Stimulated activated CD4-positive, alpha-beta T cell treated with anti-CD3 and anti-CD28 coated beads, Interleukin-2, amount 100 ng/mL, for 48 hours (primary cell): ENCODE measurements at places on chromosomes 1 and 21.
A peak's percentile ranks its signal among the peaks of the same experiment; 100 is the strongest.

- no peak for DNase-seq
Measured at GRCh38 chr1:102861247-102861646, 247.1 kb downstream of the COL11A1 start.

GRCh38 chr1:7453038-7453437, 318.1 kb upstream of the VAMP3 start:
- no peak for DNase-seq

DNA sequence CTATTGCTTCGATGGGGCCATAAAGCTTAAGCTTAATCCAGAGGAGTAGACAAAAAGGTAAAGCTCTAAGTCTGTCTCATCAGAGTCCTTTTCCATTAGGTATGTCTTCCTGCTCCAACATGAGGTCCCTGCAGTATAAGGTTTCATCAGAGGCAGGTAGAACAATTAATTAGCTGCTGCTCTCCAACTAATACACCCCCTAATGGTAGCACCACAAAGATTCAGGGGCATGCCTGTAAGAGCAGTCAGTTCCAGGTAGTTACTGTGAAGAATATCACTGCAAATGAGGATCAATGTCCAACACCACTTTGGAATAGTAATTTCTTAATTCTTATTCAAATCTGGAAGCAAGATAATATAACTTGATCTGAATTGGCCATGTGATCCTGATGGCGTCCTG, 160.3 kb upstream of the ESRRG start:
- DNase-seq: no peak

DNA sequence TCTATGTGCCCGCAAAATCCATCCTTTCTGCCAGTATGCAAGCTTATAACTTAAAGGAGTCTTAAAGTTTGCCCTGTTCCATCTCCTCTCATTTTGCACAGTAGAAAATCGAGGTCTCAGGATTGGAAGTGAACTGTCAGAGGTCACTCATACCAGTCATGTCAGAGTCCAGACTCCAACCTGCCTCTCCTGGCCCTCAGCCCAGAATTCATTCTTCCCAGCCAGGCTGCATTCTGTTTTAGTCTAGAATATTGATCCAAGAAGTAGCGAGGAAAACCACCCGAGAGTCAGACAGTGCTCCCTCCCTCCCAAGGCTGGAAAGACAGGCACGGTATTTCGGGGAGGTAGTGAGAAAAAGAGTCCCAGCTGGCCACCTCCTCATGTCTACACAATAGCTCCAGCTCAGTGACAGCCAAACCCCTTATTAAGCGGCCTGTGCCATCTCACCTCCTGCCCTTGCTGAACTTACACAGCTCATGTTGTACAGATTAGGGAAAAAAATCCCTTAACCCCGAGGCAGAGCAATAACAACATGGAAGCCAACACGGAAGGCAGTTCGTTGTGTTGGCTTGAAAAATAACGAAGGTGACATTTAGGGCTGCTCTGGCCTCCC, 89.4 kb downstream of the OMA1 start:
- no peak for DNase-seq

DNA sequence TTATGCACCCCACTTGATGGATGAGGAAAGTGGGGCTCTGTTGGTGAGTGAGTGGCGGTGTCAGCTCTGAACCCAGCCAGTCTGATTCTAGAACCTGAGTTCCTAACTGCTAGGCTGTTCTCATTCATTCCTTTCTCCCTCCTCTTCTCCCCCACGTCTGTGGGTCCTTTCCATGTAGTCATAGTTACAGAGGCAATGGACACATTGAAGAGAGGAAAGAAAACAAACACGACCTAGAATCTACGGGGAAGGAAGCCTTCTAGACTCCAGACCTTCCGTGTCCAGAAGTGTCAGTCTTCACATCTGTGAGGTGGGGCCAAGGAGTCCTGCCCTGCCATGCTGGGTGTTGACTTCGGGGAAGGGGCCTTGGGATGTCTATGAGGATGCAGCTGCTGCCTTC, 115.8 kb upstream of the WNT4 start:
- no peak for DNase-seq

DNA sequence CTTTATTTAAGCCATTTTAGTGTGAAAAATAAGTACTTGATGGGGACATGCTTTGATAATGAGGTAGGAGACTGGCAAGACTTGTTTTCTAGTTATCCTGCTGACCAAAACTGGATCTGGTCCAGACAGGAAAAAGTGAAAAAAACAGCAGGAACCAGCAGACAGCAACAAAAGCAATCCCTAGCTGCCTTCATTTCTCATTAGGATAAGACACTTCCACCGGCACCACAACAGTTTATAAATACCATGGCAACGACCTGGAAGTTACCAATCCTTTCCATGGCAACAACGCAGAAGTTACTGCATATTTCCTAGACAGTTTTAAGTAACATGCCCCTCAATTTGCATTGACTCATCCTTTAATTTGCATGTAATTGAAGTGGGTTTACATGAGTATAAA, 993.8 kb upstream of the NCAM2 start:
- no peak for DNase-seq

GRCh38 chr1:209960926-209961325, 22.9 kb downstream of the SYT14 start:
- DNase-seq: no peak

DNA sequence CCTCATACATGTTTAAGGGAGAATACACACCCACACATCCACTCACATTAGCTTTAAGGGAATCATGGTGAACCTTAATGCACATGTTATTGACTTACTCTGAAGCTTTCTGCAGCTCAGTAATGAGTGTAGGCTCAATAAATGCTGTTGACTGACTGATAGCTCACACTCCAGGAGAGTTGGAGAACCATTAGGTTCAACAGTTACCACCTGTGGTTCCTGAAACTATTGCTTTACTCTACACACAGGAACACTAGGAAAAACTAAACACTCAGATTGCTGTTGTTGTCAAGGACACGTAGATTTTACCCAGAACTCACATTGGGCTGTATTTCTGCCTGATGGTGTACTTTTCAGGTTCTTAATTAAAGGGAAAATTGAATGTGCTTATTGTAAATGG, 37.3 kb downstream of the ZC3H11B start:
- DNase-seq: no peak

- DNase-seq: peak; percentile 11
Measured at GRCh38 chr1:211548321-211549091, 30.5 kb downstream of the SLC30A1 start.

GRCh38 chr1:26066857-26067256, 573 bp downstream of the TRIM63 start:
- no peak for DNase-seq

- DNase-seq: no peak
Measured at GRCh38 chr1:54372978-54373377, 33.2 kb downstream of the SSBP3 start.

DNA sequence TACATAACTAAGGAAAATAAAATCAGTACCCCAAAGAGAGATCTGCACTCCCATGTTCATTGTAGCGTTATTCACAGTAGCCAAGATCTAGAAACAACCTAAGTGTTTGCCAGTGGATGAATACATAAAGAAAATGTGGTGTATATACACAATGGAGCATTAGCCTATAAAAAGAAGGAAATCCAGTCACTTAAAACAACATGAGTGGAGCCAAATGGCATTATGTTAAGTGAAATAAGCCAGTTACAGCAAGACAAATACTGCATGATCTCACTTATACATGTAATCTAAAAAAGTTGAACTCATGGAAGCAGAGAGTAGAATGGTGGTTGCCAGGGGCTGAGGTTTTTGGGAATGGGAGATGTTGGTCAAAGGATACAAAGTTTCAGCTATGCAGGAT, 508.3 kb upstream of the B3GALT2 start:
- no peak for DNase-seq

DNA sequence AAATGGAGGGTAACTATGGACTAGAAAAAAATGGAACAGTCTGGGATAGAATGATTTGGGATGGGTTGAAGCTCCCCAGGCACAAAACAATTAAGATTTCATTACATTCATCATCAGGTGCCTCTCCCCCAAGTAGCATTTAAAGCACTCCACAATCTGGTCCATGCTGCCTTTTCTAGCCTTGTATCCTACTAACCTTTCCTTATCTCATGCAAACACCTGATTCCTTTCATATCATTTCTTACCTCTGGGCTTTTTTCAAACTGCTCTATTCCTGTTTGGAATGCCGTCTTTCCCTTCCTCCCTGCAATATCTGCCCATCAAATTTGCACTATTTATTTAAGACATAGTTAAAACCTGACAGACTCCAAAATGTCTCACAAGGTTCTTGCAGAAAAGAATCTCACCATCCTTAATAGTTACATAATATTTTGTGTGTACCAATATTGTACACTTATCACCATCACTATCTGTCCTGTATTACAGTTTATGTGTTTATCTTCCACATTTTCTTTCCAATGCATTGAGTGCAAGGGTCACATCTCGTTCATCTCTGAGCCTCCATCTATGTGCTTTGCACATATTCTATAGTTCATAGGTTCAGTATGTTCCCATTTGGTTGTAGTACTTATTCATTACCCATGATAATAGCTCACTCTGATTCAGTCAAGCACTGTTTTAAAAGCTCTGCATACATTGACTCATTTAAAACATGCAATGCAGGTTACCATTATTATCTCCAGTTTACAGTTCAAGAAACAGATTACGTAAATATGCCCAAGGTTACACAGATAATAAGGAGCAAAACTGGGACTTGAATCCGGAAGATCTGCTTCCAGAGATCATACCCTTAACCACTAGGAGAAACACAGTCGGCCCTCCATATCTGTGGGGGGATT, 16.1 kb upstream of the SHCBP1L start:
- DNase-seq: no peak

DNA sequence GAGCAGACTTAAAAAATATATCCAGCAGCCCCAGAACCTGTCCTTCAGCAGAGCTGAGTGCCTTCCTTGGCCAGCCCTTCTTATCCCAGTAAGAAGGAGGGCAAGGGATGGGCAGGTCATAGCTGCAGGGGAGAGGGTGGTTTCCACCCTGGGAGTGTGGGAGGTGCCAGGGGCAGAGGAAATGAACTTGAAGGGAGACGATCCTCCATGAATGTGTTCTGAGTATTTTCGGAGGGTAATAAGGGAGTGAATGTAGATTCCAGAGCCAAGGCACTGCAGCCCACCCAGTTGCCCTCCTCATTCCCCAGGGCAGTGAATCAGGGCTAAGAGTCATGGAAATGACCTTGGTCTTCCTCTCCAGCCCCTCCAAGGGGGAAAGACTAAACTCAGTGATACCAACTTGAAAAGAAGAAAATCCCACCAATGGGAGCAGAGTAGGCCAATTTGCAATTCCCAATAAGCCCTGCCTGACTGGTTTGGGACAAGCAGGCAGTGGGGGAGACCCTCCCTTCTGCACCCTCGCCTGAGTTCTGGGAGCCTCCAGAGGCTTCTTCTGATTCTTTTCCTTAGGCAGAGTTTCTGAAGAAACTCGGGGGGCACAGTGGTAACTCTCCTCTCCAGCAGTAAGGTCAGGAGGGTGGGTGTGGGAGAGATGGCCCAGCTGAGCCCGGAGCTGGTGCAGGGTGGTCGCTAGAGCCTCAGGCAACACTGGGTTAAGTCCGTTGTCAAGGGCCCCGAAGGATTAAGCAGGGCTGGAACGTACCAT, 4.2 kb downstream of the MYOG start:
- DNase-seq: no peak

DNA sequence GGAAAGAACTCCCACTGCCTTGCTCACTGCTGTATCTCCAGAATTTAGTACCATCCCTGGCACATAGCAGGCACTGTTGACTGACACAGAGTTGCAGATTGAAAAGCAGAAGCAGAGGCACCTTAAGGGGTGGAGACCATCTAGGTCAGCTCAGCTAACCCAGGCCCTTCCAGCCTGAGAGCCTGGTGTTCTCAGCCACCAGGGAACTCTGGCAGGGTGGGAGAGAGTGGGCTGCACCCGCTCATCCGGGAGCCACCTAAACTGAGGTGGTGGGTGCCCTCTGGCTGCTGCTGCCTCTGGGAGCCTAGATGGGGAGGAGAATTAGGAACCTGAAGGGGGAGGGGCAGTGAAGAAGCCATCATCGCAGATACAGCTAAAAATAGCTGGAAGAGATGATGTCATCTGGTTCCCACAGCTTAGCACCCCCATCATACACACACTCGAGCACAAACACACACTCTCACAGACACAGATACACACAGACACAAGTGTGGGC, 1.5 kb upstream of the TSPAN1 start:
- DNase-seq: no peak

- DNase-seq: no peak
Measured at GRCh38 chr1:118558933-118559332, 373.9 kb upstream of the SPAG17 start.

GRCh38 chr1:206729507-206729906, 41.1 kb upstream of the IL19 start:
- no peak for DNase-seq

DNA sequence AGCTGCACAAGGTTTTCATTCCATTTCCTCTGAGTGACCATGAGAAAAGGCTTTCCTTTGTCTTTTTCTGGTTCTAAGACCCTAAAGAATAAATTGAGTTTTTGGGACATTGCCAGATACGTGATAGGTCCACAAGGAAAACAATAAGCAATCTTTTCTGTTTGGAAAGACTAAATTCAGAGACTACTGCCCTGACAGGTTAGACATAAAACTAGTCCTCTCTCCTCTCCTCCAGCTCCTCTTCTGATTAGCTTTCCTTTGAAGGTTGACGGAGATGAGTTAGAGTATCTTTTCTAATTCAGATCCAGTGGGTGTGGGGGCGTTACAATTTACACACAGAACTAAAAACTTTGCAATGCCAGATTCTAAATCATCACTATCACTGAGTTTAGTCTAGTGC, 57.8 kb upstream of the C1orf53 start:
- no peak for DNase-seq

GRCh38 chr1:228827019-228827418, 91.7 kb downstream of the RHOU start:
- DNase-seq: no peak
